ENCODE measurements at places on chromosomes 3 and 15.

DNA sequence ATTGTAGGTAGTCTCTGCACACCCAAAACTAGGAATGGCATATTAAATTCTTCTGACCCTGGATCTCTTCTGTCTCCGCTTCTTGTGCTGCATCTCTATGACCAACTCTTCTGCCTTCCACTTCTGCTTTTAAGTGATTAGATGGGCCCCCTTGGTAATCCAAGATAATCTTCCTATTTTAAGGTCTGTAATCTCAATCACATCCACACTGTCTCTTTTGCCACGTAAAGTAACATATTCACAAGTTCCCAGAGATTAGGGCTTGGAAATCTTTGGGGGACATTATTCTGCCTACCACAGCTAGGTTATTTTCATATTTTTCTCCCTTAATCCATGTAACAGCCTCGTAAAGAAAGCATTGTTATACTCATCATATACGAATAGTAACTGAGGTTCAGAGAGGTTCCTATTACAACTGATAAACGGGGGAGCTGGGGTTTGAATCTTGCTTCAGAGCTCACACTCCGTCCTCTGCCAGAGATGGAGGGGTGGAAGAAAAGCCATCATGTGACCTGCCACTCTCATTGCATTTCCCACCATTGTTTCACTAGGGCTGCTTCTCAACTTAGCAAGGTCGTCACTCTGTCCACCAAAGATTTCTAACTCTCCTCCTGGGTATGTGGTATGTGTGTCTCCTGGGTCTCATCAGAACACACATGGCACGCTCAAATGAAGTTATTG lies 6.6 kb upstream of the CD47 start:
- no peak for DNase-seq

DNA sequence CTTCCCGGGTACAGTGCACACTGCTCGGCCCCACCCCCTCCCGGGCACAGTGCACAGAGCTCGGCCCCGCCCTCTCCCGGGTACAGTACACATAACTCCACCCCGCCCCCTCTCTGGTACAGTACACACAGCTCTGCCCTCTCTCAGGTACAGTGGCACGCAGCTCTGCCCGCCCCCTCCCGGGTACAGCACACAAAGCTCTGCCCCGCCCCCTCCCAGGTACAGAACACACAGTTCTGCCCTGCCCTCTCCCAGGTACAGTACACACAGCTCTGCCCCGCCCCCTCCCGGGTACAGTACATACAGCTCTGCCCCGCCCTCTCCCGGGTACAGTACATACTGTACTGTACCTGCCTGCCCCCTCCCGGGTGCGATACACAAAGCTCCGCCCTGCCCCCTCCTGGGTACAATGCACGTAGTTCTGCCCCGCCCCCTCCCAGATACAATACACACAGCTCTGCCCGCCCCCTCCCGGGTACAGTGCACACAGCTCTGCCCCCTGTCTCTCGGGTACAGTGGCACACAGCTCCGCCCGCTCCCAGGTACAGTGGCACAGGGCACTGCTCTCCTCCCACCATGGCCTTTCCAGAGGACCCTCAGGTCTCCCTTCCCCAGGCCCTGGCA lies 16.4 kb upstream of the PRR20G start:
- DNase-seq, result no peak

- DNase-seq, result no peak
Measured at GRCh38 chr3:9935966-9936510, 2.4 kb downstream of the CRELD1 start.

GRCh38 chr15:82699726-82700125 lies 9.9 kb downstream of the AP3B2 start:
- DNase-seq, result no peak

DNA sequence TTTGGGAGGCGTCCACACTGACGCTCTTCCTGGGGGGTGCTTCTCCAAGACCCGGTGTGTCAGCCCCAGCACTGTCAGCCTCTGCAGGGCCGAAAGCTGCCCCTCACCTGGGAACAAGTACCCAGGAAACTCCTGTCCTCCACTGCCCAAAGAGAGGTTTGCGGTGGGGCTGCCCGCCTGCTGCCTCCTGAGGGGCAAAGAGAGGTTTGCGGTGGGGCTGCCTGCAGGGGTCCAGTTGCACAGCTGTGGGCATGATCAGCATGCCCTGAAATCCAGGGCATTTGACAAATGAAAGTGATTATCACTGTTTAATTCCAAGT lies 15.1 kb upstream of the SNRPA1 start:
- DNase-seq, result no peak

DNA sequence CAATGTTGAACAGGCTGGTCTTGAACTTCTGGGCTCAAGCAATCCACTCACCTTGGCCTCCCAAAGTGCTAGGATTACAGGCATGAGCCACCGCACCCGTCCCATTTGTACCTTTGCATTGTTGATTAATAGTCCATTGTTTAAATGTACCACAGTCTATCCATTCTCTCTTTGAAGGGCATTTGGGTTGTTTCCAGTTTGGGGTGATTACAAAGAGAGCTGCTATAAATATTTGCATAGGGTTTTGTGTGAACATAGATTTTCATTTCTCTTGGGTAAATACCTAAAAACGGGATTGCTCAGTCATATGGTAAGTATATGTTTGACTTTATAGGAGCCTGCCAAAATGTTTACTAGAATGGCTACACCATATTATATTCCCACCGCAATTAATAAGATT lies 13.7 kb upstream of the PTPRG start:
- no peak for DNase-seq

- DNase-seq, result no peak
Measured at GRCh38 chr3:138474163-138474562, 39.7 kb downstream of the ESYT3 start.

DNA sequence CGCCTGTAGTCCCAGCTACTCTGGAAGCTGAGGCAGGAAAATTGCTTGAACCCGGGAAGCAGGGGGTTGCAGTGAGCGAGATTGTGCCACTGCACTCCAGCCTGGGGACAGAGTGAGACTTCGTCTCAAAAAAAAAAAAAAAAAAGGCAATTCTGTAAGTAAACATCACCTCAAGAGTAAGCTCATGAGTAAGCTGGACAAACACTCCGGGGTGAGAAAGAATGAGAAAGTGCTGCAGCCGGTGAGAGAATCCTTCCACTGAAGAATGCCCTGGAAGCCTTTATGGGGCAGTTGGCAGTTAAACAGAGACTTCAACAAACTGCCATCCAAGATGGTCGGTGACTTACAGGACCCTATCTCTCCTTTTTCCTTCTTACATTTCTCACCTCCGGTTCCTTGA lies 47.5 kb downstream of the FEZF2 start:
- DNase-seq, result no peak

- no peak for DNase-seq
Measured at GRCh38 chr3:177213801-177214535, 16.7 kb upstream of the TBL1XR1 start.

DNA sequence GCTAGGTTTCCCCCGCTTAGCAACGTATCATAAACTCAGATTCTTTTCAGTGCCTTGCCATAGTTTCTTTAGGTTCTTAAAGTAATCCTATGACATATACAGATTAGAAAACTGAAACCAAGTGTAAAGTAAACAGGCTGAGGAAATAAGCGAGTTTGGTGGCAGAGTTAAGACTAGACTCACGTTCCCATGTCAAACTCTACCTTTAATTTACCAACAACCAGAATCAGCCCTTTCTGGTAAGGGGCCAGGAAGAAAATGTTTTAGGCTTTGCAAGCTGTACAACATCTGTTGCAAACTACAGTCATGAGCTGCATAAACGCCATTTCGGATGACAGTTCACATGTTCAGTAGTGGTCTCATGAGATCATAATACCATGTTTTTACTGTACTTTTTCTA lies 128.0 kb upstream of the PRICKLE2 start:
- DNase-seq, result no peak

DNA sequence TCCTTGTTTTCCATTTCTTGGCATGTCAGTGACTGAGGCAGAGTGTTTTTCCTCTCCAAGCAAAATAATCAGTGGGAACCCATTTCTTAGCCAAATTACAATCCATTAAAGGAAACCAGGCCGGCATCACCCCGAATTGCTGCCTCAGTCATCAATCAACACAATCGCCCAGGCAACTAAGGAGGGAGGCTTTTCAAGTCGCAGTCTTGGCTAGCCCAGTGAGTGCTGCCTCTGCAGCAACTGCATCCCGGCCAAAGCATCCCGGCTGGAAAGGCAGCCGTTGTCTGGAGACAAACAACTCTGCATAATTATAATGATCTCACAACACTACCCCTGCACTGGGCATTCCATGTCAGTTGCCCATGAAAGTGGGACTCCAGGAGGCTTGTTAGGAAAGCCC lies 213.5 kb upstream of the PRICKLE2 start:
- DNase-seq, result no peak

DNA sequence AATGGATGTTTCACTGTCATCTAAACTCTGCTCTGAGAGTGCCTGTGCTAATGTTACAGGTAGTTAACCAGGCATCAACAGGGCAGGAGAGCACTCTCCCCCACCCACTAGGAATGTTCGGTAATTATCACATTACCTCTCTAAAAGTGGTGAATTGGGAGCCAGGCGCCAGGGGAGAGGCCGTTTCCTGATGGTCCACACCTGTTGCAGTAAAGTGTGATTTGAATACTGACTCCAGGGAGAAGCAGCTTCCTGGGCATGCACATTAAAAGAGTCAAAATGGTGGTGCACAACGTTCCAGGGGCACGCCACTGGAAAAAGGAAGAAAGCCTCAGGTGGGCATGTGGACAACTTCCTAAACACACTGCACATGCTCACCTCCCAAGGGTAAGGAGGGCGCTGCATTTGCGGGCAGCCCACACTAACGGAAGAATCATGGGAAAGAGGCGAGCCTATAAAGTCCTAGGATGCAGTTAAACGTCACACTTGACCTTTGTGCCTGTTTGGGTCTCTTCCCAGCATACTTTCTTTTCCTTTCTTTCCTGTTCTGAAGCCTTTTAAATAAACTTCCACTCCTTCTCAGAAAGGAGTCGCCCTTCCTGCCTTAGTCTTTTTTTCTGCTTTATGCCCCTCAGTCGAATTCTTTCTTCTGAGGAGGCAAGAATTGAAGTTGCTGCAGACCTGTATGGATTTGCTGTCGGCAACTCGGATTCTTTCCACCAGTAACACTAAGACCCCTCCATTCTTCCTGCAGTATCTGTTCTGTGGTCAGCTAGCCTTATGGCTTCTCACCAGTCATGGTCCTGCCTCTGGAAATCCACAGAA lies 28.9 kb upstream of the GPD1L start:
- DNase-seq, result no peak

GRCh38 chr3:51398595-51399310 lies 7.7 kb downstream of the RBM15B start:
- no peak for DNase-seq

- DNase-seq, result no peak
Measured at GRCh38 chr3:104873331-104873730, 493.4 kb upstream of the ALCAM start.

DNA sequence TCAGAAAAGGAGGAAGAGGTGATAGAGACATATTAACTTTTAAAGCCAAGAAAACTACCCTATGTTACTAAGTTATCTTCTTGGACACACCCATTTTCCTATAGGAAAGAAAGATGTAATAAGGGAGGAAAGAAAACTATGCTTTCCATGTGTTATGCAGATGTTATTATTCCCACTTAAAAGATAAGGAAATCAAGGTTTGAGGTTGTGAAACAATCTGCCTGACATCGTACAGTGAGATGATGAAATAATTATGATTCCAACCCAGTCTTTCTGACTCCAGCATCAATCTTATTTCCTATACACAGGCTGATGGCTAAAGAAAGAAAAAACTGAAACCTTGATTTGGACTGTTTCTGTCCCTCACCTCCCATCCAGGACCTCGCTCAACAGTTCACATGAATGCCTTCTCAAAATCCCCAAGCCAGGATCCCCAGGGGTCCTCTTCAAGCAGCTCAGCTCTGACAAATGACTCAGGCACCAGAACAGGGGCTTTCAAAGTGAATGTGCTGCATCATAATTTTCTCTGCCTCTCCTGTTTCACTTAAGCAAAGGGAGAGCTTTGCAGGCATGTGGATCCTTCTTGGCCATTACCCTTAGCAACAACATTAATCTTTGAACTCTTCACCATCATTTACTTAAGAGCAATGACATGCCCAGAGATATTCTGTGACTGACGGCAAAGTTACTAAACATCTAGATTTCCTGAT lies 12.4 kb upstream of the EID1 start:
- DNase-seq, result no peak

DNA sequence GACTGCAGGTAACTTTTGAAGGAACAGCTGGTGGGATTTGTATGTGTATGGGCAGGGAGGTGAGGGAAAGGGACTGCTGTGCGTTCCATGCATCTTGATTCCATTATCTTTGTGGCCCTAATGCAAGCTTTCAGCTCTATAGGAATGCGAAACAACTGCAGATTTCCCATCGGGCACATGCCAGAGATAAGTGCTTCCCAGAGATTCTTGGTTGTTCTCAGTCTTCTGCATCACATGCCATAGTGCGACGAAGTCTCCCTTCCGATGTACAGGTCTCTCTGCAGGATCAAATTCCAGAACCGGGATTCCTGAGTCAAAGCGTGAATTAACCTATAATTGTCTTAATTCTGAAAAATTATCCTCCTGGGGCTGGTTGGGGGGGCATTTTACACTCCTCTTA lies 72.6 kb upstream of the NSMCE3 start:
- no peak for DNase-seq

- DNase-seq, result no peak
Measured at GRCh38 chr3:7881946-7882345, 619.7 kb upstream of the LMCD1 start.

DNA sequence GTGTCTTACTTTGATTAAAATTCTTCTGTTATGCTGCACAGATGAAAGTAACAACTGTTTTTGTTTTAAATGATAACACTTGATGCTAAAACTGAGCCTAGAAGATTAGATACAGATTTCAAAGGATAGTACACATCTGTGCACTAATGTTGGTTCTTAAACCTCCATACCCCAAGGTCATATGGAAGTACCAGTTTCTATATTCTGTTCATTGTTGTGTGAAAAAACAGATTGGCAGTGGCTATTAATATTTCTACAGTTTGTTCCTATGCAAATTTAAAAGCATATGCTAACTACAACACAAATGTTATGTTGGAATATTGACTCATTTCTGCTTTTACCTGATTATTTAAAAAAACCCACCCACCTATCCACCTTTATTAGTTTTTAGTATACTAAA lies 32.0 kb upstream of the GBE1 start:
- DNase-seq, result no peak

- DNase-seq, result no peak
Measured at GRCh38 chr3:72432246-72432645, 416.0 kb downstream of the SHQ1 start.

DNA sequence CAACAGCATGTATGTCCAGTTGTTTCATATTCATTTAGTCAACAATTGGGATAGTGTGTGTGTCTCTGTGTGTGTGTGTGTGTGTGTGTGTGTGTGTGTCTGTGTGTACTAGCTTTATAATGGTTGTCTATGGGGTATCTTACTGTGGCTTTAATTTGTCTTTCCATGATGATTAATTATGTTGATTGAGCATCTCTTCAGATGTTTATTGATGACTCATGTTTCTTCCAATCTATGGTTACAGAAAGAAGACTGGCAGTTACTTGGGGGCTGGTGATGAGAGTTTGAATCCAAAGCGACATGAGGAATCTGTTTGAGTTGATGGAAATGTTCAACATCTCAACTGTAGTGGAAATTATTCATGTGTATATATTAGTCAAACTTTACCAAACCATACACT lies 440.1 kb downstream of the ZNF385D start:
- DNase-seq, result no peak
